ENCODE measurements at places on chromosomes 2 and 18. TPM values are rescaled to one million over a fixed set of nuclear protein-coding genes. Genes with fewer than 3 reads are reported as not detected.

Gene ACMSD
- not detected for total RNA-seq

Gene EPB41L5
- total RNA-seq, result 26.7 TPM

DNA sequence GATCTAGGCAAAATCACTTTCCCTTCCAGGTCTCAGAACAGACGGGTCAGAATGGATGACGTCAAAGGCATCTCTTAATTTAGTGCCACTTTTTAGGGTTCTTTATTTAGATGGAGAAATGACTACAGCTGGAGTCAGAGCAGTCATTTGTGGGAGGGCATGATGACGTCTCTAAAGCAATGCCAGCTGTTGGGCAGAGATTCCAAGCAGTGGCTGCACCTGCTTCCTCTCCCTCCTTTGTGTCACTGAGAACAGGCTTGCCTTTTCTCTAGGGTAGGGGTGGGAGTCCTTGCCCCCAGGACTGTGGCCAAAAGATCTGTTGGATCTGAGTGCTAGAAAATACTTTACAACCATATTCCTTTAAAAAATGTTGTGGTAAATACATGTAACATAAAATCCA is 28.7 kb upstream of the SKOR2 start:
- DNase-seq, result no peak

DNA sequence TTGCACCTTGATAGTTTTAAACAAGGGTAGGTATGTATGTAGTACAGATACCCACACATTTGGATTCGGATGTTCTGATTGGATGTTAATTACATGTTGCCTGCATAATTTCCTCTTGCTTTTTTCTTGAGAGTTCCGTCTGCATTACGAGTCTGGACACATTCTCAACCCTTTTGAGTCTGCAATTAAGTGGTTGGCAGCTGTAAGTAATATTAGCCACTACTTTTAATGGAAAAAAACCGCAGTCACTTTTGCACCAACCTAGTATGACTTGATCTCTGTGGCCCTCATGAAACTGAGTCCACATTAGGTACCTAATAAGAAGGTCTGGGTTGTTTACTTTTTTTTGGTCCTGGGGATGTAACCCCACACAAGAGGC is 217.3 kb downstream of the VAPA start:
- DNase-seq, result no peak

DNA sequence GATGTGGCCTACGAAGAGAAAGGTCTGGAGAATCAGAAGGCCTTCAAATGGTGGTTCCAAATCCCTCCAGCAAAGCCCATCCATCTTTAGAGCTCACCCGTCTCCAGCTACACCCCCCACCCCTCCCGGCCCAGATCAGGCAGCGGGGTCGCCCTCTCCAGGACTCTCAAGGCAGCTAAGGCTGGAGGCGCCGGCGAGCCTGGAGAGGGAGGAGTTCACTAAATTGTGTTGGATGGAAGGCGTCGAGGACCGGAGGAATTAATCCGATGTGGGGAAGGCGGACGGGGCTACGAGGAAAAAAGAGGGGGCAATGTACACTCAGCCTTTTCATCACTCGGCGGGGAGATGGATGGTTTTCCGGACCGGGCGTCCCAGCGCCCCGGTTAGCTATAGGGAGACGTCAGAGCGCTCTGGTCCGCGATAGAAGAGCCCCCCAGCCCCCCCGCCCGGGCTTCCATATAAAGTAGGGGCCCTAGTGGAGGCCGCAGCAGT is at the start of gene GRP:
Gene GRP (plus strand): TSS at position 487 of the 492 bp plus-strand sequence. CDS start 108 bp downstream, outside the sequence.
- DNase-seq, result no peak
